ENCODE measurements at places on chromosomes 13 and 19.

GRCh38 chr19:6059988-6060599 is 50.2 kb downstream of the RFX2 start:
- peak; percentile 16 for DNase-seq

DNA sequence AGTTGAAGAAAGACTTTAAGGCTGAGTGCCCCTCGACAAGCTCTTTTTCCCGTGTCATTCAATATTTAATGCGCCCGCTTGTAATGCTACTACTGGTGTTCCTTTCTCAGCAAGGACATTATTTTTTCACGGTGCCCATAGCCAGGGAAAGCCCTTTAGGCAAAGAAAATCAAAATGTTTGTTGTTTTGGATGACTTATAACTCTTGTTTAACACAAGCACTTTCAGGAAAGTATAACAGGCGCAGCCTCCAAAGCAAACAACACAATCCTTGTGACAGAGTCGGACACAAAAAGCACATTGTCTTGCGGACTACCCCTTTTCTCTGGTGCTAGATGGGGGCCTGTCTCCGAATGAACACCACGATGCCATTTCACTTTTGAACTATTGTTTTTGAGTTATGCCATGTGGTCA is 12.4 kb downstream of the ZIC5 start:
- DNase-seq: no peak

GRCh38 chr19:15463861-15464371 is 428 bp downstream of the RASAL3 start:
- DNase-seq: no peak

GRCh38 chr13:79987323-79987722 is 353.6 kb downstream of the SPRY2 start:
- no peak for DNase-seq

DNA sequence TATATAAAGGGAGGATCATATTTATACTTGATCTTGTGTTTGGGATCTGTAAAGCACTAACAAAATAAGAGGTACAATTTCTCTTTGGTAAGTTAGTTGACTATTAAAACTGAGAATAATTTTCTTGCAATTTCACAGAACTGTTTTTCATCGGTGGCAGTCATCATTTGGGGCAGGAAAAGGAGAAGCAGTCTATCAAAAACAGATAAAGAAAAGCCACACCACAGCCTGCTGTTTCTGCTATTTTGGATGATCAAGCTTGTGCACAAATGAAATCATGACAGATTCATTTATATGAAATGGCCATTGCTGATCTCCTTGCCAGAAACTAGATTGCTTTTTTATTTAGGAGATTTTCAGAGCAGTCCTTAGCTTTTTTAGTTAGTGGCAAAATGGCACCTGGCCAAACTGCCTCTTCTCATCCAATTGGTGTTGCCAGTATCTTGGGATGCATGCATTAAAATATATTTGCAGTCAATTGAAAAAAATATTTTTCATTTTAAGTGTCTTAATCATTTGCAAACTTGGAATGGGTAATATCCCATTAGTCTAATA is 326.0 kb downstream of the HS6ST3 start:
- DNase-seq: no peak

DNA sequence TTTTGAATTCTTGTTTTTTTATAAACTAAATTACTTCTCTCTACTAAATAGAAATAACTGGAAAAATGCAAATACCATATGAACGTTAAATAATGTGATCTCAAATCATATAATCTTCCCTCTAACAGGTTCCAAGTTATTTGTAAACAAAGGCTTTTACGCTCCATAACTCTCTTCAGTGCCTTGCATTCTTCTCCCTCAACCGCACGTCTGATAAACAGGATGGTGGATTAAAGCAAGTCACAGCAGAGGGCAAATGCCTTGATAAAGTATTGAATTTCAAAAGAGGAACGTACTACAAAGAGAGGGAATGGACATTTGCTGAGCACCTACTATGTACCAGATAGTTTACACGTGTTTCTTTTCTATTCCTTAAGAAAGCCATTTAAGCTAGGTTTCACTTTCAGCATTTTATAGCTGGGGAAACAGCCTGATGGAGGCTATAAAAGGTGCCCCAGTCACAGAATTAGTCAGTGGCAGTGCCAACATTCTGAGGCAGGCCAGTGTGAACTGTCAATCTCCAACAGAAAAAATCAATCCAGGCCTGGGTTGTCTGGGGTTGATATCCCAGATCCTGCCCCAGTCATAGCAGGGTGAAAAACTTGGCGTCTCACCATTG is 15.8 kb downstream of the MRPS31 start:
- no peak for DNase-seq

DNA sequence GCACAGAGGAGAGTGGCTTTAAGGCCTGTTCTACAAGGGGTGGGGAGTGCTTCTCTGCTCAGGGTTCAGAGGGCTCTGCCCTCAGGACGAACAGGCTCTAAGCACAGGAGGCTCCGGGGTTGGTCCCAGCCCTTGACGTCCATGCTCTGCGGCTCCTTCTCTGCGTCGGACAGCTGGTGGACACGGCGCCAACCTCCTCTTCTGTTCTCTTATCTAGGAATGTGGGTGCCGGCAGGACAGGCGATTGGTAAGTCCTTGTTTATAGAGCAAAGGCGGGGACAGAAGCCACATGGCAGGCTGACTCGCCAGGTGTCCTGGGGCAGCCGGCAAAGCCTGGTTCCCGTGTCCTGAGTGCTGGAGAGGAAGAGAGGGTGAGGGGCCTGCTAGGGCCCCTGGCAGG is 8.4 kb upstream of the RPS15 start:
- DNase-seq: no peak

DNA sequence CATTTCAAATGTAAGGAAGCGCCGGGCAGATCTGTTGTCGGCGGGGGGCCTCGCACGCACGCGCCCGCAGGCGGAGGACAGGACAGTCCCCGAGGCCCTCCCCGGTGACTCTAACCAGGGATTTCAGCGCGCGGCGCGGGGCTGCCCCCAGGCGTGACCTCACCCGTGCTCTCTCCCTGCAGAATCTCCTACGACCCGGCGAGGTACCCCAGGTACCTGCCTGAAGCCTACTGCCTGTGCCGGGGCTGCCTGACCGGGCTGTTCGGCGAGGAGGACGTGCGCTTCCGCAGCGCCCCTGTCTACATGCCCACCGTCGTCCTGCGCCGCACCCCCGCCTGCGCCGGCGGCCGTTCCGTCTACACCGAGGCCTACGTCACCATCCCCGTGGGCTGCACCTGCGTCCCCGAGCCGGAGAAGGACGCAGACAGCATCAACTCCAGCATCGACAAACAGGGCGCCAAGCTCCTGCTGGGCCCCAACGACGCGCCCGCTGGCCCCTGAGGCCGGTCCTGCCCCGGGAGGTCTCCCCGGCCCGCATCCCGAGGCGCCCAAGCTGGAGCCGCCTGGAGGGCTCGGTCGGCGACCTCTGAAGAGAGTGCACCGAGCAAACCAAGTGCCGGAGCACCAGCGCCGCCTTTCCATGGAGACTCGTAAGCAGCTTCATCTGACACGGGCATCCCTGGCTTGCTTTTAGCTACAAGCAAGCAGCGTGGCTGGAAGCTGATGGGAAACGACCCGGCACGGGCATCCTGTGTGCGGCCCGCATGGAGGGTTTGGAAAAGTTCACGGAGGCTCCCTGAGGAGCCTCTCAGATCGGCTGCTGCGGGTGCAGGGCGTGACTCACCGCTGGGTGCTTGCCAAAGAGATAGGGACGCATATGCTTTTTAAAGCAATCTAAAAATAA is 18.2 kb downstream of the IL17D start:
- DNase-seq: no peak

DNA sequence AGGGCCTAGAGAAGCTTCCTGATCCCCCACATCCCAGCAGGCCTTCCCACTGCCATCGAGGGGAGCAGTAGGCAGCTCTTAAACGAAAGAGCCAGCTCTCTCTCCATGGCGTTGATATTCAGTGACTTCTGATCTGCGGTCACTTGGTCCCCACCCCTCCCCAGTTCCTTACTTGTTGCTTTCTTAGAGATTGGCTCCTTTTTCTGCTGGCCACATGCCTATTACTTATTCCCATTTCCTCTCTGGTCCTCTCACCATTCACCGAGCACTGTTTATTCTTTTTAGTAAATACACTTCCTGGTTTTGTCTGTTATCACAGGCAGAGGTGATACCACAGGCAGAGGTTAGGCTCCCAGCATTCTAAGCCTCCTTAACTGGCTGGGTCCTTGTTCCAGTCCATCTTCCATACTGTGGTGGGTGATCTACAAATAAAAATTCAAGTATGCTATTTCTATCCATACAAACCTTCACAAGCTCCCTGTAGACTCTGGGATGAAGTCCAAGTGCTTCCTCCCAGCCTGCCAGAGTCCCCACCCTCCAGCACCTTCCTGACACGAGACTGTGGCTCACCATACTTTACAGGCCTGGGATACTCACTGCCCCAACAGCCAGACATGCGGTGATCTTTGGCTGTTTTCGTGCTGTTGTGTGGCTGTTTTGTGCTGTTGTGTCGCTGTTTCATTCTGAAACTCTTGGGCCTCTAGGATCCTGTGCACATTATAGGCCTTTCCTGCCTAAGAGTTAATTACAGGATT is 315.9 kb downstream of the ATP8A2 start:
- DNase-seq: no peak

- DNase-seq: no peak
Measured at GRCh38 chr19:46492841-46493235, 2.8 kb downstream of the PNMA8B start.

Measured in type B pancreatic cell (in vitro differentiated cells).